ENCODE measurements at places on chromosomes 1 and 21. TPM values are rescaled to one million over a fixed set of nuclear protein-coding genes. Genes with fewer than 3 reads are reported as not detected.

Gene TRAF3IP3
- 0.19 TPM for total RNA-seq

Gene DCST1
- total RNA-seq, result not detected

- DNase-seq, result no peak
- no peak overlapping the region for H3K4me3 ChIP-seq
- no peaks in the 10 kb centered on the region for H3K36me3 ChIP-seq
Measured at GRCh38 chr1:204894031-204894430, 23.4 kb downstream of the NFASC start.

DNA sequence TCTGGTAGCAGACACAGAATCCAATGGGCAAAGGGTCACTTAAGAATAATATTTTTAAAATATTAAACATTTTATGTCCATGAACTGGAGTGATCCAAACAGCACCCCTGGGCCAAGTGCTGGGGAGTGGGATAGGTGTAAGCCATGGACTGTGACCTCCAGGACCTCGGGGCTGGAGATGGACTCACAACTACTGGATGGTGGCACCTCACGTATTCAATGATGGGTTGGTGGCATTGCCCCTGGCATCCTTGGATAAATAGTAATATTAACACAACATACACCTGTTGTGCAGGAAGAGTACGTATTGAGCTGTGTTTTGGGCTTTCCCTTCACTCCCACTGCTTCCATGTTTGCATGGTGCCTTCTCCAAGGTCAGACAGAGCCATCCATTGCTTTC lies 39.3 kb upstream of the TENT5C start:
- no peak overlapping the region for H3K27ac ChIP-seq
- no peaks in the 10 kb centered on the region for H3K27me3 ChIP-seq
- DNase-seq, result peak; percentile 21

- DNase-seq, result no peak
- H3K27ac ChIP-seq, result no peak overlapping the region
- peaks cover 20% of the 10 kb centered on the region for H3K4me1 ChIP-seq
- no peak overlapping the region for H3K4me3 ChIP-seq
- no peaks in the 10 kb centered on the region for H3K27me3 ChIP-seq
Measured at GRCh38 chr1:169568497-169568896, 17.8 kb downstream of the F5 start.

GRCh38 chr1:12615865-12616708 lies 1.9 kb downstream of the DHRS3 start:
- H3K27me3 ChIP-seq, result no peaks in the 10 kb centered on the region
- H3K4me3 ChIP-seq, result peak overlapping the region; percentile 76
- H3K27ac ChIP-seq, result peak overlapping the region; percentile 96
- peaks cover 5% of the 10 kb centered on the region for H3K36me3 ChIP-seq
- peaks cover 56% of the 10 kb centered on the region for H3K4me1 ChIP-seq

Gene B3GALT5
- not detected for total RNA-seq

Measured in right atrium auricular region (tissue), 2 donors.